K562 (cell line): ENCODE measurements at places on chromosomes 7 and 10. TPM values are rescaled to one million over a fixed set of nuclear protein-coding genes. Genes with fewer than 3 reads are reported as not detected.

Gene DNAJC12
- polyA plus RNA-seq = 54.4 and 74.3 TPM in 2 replicates

Gene FAM20C
- polyA plus RNA-seq = not detected in 2 replicates

Gene ATOH7
- polyA plus RNA-seq = 0.20 TPM in 1 of 2 replicates, not detected in the other

Gene DGKI
- not detected in 2 replicates for polyA plus RNA-seq

Gene CUEDC2
- 45.6 and 48.3 TPM in 2 replicates for polyA plus RNA-seq

DNA sequence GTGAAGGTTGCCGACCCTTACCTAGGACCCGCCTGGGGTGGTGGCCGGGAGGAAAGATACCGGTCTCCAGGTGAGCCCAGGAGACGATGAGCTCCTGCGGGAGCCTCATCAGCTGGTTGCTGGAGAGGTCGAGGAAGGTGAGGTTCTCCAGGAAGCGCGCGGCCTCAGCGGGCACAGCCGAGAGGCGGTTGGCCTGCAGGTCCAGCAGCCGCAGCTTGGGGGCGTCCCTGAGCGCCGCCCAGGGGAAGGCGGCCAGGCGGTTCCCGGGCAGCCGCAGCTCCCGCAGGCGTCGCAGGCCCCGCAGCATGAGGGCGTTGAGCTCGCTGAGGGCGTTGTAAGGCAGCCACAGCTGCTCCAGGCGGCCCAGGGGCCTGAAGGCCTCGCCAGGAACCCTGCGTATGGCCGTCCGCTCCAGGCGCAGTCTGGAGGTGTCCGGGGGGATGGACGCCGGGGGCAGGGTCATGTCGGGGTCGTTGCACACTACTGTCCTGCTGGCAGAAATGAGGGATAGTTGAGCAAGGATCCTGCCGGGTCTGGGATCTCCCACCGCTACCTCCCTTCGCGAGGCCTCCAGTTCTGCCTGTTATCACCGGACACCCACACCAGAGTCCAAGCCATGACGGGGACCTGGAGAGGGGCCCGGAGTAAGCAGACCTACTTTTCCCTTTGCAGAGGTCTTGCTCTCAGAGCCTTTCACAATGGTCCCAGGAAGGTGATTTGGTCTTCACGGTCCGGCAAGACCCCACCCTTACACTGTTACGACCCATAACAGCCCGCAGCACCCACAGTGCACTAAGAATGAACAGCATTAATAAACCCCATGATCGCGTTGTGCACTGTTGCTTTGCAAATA lies 3.9 kb downstream of the LRIT1 start:
- no peaks in the 10 kb centered on the region for H3K4me1 ChIP-seq
- no peak overlapping the region for H3K27ac ChIP-seq
- H3K27me3 ChIP-seq = peaks cover 60% of the 10 kb centered on the region
- DNase-seq = peak; percentile 62
- no peak overlapping the region for H3K4me3 ChIP-seq

- peak; percentile 86 for DNase-seq
- peaks cover 8% of the 10 kb centered on the region; the same call in 1 of the 3 replicates for H3K36me3 ChIP-seq
- no peak overlapping the region for H3K4me3 ChIP-seq
- peaks cover 23% of the 10 kb centered on the region for H3K4me1 ChIP-seq
- peak overlapping the region; percentile 59; the same call in 1 of the 3 replicates for H3K27ac ChIP-seq
- no peaks in the 10 kb centered on the region for H3K27me3 ChIP-seq
Observed at GRCh38 chr7:74587435-74588126, 69.9 kb upstream of the GTF2I start.

DNA sequence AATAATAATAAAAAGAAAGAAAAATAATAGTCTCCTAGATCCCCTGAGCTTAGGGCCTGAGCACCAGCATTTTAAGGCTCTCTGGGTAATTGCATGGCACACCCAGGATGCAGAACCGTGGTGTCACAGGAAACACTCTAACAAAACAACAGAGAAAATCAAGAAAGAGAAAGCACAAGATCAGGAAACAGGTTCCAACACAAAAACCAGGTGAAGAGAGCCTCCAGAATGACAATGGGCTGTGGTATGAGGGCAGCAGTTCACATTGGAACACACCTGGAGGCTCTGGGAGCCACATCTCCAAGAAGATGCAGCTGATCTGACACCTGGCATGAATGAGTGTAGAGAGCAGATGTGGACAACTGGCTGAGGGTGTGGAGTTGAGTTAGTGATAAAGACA lies 7.1 kb downstream of the MMRN2 start:
- H3K36me3 ChIP-seq = no peaks in the 10 kb centered on the region
- no peak overlapping the region for H3K4me3 ChIP-seq
- peaks cover 16% of the 10 kb centered on the region for H3K4me1 ChIP-seq
- no peak overlapping the region for H3K27ac ChIP-seq
- H3K27me3 ChIP-seq = no peaks in the 10 kb centered on the region
- no peak for DNase-seq

- no peak for DNase-seq
- peaks cover 77% of the 10 kb centered on the region for H3K36me3 ChIP-seq
- peak overlapping the region; percentile 95 for H3K27ac ChIP-seq
- H3K4me3 ChIP-seq = peak overlapping the region; percentile 65
Observed at GRCh38 chr10:73246322-73246645, 771 bp downstream of the DNAJC9 start.

DNA sequence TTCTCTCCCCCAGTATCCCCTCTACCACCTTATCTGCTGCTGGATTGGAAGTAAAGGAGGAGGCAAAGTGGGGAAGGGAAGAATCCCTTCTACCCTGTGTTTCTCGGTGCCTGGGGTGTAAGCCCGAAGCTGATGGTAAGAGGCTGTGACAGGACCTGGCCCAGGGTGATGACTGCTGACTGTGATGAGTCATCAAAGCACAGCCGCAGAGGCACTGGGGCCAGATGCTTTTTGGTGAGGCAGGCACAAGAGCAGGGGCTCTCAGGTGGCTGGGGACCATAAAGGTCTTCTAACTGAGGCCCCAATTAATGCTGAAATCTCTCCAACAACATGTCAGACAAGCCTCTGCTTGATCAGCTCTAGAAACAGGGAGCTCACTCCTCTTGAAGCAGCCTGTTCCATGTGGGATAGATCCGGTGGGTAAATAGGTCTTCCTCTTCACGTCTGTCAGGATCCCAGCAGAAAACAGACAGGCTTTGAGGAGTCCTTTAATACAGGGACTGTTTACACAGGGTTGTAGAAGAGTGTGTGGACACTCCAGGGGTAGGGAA lies 86.1 kb upstream of the PCBD1 start:
- H3K4me3 ChIP-seq = no peak overlapping the region
- DNase-seq = peak; percentile 17
- peaks cover 5% of the 10 kb centered on the region; the same call in 1 of the 3 replicates for H3K27me3 ChIP-seq
- no peak overlapping the region for H3K27ac ChIP-seq
- H3K36me3 ChIP-seq = no peaks in the 10 kb centered on the region

- peaks cover 59% of the 10 kb centered on the region for H3K27me3 ChIP-seq
- no peak overlapping the region for H3K27ac ChIP-seq
- H3K4me1 ChIP-seq = no peaks in the 10 kb centered on the region
- H3K4me3 ChIP-seq = no peak overlapping the region
Observed at GRCh38 chr10:421170-421569, 268.3 kb downstream of the DIP2C start.
